Motor neuron (in vitro differentiated cells): ENCODE measurements at places on chromosomes 5 and 9.

GRCh38 chr5:56339732-56340131 lies 106.6 kb upstream of the ANKRD55 start:
- no peak for ATAC-seq

DNA sequence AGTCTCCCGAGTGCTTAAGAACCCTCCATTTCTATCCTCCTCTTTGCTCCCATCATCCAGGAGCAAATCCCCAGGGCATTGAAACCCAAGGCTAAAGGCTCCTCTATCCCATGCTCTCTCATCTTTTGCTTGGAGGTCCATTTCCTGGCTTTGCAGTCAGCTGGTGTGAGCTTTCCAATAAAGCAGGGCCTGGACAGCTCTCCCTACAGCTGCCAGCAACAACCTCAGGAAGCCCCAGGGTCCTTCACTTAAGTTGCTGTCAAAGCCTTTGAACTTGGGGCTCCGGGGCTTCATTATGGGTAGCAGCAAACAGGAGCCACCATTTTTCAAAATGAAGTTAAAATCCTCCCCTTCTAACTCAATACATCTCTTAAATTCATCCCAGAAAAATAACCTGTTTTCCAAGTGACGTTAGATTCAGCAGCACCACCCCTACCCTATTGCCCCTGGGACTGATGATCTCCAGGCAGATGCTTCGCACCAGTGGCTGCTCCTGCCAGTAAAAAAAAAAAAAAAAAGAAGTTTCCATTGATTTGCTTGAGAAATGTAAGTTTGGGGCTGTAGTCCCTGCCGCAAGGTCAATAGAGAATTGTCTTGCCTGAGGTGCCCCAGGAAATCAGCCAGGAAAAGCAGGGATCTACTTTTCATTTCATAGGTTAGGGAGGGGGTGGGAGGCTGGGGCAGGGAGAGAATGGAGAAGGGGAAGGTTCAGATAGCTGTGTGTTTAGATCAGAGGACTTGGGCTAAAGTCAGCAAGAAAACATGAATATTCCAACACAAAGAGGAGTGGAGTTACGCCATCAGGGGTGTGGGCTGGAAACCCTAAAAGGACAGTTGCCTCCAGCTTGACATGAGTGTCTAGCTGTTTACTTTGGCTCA lies 83.8 kb upstream of the IL6ST start:
- ATAC-seq = no peak

- peak; percentile 55 for ATAC-seq
These were observed at the start of gene NKD2 for GRCh38 chr5:1008451-1009358. Gene NKD2, plus strand, starts transcription at chr5:1008802. Its CDS starts 256 bp downstream, at chr5:1009058.

DNA sequence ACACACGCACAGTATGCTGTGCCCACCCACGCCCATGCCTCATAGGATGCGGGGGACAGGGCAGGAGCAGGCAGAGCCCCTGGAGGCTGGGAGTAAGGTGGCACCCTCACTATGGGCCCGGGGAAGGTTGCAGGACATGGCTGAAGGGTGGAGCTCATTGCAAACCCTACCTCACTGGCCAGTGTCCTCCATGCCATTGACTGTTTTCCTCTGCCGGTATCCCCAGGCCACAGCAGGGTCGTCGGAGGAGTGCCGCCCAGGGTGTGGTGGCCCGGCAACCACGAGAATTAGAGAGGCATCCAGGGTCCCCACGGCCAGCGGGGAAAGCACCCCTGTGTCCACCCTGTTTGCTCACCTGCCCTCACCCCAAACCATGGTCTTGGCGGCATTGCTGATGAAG lies 59.7 kb upstream of the FCN2 start:
- ATAC-seq = no peak

DNA sequence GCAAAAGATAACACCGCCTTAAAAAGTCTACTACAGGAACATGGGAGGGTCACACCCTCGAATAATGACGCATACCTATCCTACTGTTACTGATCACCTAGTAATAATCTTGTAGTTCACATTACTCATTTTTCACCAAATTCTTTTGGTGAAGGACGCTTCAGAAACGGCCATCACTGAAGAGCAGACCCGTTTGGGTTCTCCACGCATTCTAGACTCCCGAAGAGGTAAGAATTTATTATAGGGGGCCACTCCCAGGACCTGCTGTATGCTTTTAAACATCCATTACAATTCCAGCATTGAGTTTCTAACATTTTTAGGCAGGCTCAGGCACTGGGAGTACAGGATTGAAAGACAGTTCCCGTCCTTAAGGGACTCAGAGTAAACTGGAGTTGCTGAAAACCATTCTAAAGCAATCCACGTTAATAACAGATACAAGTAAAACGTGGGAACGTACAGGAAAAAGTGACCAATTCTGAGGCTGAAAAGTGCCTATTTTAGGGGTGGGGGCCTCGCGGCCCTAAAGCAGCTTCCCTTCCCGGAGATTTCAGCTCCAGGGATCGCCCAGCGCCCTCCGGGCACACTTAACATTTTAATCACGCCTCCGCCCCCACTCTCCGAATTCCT lies at the start of gene FER:
Gene FER (plus strand): TSS at position 124 of the 627 bp plus-strand sequence. CDS start 50,286 bp downstream, outside the sequence.
- ATAC-seq = no peak
